ENCODE measurements at places on chromosomes 7 and 10.
A peak's percentile ranks its signal among the peaks of the same experiment; 100 is the strongest.

GRCh38 chr10:10626734-10627133 is 390.9 kb upstream of the CELF2 start:
- no peak for DNase-seq

DNA sequence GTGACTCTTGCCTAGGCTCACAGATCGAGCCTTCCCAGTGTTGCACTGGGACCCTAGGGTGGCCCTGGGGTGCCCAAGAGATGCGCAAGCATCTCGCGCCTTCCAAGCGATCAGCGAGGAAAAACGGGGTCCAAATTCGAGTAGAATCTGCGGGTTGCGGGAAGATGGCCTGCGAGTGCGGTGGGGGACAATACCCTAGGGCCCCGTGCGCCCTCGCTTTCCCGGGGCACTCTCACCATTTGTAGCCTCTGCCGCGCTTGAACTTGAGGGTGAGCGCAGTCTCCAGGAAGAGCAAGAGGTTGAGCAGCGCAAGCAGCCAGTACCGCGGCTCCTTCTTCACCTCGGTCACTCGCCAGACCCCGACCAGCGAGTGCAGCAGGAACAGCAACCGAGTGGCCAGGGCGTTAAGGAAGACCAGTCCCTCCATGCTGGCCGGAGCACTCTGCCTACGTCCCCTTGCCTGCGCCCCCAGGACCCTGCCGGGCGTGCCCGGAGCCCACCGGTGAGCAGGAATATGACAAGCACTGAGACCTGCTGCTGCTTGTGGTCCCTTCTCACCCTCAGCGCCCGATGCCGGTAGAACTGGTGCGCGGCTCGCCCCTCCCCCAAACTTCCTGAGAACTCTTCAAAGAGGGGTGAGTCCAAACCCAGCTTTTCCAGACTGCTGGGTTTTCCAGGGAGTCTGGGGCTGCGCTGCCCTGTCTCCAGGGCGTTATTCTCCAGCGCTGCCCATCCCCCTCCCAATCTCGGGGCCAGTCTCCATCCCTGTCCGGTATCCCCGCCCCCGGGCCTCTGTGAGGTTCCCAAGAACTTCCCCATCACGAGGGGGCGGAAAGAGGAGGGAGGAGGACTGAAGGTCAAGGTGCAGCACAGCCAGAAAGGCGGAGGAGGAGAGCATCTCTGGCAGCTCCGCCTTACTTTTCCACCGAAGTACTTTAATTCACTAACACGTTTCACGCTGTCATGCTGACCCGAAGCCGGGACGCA is at the start of gene TMEM26:
Gene TMEM26 (minus strand): TSS at position 727 of the 987 bp plus-strand sequence. CDS start 300 bp downstream, at position 427.
- DNase-seq: no peak

- DNase-seq: no peak
Measured at GRCh38 chr10:29553544-29554250, 81.1 kb downstream of the SVIL start.

DNA sequence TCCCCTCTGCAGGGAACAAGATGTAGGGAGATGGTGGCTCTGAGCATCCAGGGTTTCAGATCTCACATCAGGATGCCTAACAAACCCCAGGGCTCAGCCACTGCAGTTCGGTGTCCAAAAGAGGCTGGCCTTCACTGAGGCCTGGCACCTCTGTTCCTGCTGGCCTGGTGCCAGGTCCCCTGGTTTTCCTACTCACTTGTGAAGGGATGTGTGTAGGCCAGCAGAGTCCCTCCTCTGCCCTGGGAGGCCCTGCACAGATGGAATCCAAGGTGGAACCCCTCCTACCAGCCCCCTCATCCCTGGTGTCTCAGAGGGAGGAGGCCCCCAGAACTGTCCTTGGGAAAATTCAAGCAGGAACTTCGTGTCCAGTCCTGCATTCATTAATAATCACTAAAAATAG is 260.6 kb downstream of the CCSER2 start:
- no peak for DNase-seq

GRCh38 chr10:88150339-88150738 is 286.9 kb downstream of the PTEN start:
- DNase-seq: no peak

DNA sequence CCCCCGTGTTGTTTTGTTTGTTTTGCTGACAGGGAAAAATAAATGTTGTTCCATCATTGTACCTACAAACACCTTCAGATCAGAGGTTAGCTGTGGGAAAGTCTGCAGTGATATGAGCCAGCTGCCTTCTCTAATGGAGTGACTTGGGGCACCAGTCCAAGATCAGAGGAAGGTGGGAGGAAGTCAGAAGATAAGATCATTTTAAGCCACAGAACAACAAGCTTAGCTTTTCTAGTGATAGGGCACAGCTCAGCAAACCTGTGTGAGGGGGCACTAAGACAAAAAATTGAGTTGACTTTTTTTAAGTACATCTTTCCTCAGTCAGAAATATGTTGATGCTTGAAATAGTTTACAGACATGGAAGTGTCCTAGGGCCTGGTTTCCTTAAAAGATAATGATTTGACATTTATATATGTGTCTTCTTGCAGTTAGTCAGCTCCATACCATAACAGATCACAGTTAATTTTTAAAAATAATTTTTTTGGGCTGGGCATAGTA is 240.3 kb upstream of the KAT6B start:
- DNase-seq: no peak

- no peak for DNase-seq
Measured at GRCh38 chr10:122178655-122179054, 92.4 kb upstream of the BTBD16 start.

DNA sequence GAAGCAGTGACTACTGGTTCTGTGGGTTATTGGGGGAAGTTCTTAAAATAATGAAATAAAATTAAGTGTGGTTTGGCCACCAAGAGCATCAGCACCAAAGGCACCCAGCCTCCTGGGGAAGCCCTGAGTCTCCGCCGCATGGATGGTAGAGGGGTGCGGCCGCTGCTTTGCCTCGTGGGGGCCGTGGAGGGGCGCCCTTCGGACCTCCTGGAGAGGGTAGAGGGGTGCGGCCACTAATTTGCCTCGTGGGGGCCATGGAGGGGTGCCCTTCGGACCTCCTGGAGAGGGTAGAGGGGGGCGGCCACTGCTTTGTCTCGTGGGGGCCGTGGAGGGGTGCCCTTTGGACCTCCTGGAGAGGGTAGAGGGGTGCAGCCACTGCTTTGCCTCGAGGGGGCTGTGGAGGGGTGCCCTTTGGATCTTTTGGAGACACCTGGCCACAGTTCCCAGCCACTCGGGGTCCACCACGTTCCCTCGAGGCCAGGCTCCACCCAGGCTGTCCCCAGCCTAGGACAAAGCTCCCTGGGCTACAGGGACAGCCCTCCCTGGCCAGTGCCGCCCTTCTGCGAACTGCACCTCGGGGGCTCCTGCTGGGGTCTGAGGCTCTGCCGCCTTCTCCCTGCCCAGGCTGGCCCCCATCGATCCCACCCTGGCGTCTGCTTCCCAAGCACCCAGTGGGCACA is 535.1 kb downstream of the PTPRN2 start:
- DNase-seq: no peak

- DNase-seq: no peak
Measured at GRCh38 chr7:148368562-148368961, 222.0 kb upstream of the C7orf33 start.

DNA sequence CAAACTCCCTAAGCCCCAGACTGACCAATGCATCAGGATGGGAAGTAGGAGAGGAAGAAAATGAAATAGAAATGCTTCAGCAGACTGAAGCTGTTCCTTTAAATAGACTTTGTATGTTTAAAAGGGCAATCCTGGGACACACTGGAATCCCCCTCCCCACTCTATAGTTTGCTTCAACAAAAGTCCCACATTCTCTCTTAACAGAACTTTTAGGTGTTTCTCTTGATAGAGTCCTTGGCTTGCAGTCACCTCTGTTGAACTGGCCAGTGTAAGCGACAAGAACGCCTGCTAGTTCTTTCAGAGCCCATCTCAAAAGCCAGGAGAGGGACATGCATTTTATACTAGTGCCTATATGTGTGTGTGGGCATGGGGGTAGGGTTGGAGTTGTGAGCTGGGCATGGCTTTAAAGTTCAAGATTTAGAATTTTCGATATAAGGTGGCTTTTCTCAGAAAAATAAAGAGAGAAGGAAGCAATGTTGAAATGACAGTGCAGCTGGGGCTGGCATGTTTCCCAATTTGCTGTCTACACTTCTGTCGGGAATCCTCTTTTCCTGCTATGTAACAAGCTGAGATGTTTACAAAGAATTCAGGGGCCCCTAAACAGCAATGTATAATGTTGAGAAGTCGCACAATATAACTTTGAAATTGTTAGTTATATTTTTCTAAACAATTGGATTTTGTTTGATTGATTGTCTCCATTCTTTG is 2.1 kb downstream of the TBX20 start:
- peak; percentile 46 for DNase-seq

- no peak for DNase-seq
Measured at GRCh38 chr7:130476297-130477150, 15.4 kb upstream of the MEST start.

DNA sequence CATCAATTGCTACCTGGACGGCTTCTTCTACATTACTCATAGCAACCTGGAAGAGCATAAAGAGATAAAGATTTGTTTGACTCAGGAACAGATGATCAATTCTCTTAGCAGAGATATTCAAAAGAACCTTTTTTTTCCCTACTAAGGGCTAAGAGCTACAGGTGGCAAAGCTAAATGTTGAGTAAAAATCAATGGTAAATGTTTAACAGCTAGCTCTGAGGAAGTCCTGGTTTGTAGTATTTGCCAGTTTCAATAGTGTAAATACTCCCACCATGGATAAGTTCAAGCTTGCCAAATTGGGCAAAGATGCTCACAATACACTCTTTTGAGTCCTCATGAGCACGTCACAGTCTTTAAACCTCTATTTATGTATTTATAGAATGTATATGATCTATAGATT is 64.0 kb downstream of the AKR1E2 start:
- no peak for DNase-seq

- peak; percentile 46 for DNase-seq
Measured at GRCh38 chr10:27241010-27241651, 534 bp upstream of the ACBD5 start.

DNA sequence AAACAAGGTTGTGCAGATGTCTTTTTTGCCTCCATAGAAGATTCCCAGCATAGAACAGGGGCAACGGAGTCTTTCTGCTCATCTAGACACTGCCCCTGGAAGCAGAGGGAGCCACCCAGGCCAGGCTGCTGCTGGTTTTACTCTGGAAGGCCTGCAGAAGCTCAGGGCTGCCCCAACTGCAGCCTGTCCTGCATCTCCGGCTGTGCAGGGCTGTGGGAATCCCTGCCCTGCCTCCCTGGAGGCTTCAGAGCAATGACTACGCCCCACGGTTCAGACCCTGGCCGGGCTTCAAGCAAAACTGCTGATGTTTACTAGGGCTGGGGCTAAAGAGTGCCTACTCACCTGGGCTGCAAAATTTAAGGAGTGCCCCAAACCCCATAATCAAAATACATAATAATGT is 43.9 kb downstream of the GHRHR start:
- DNase-seq: no peak

DNA sequence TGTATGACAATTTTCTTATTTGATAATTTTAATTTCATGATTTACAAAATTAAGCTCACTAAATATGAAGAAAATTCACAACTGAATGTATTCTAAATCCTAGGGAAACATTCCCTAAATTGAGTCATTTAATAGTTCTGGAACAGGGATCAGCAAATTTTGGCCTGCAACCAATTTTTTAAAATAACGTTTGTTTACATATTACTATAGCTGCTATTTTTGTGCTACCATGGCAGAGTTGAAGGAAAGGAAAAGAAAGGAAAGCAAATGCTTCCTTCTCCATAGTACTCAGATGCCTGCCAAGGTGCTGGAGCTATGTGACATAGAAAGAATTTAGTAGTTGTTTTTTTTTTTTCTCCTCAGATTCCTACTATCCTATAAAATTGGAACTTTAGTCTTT is 1307.7 kb upstream of the LRRTM3 start:
- no peak for DNase-seq

GRCh38 chr10:59096631-59097030 is 79.8 kb upstream of the PHYHIPL start:
- DNase-seq: no peak

GRCh38 chr7:46198701-46199100 is 277.6 kb upstream of the IGFBP3 start:
- no peak for DNase-seq

- DNase-seq: no peak
Measured at GRCh38 chr10:64619102-64619501, 1097.9 kb downstream of the REEP3 start.

DNA sequence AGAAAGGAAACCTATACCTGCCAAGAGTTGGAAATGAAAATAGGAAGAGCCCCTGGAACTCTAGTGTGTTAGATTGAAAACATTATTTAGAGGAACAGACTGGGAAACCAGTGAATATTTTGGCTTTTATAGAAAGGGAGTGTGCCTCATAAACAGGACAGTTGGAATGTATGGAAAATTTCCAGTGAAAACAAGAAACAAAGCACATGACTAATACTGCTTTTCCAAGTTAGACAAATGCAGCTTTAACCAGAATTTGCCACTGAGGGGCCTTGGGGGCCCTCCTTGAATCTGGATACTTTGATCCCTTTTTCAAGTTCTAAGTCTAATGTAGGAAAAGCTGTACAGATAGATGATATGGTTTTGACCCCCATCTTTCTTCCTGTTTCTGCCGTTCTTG is 21.2 kb downstream of the ITGB8 start:
- DNase-seq: no peak
